NCI-H1436 (cell line): ENCODE measurements at places on chromosomes 6 and 20.

DNA sequence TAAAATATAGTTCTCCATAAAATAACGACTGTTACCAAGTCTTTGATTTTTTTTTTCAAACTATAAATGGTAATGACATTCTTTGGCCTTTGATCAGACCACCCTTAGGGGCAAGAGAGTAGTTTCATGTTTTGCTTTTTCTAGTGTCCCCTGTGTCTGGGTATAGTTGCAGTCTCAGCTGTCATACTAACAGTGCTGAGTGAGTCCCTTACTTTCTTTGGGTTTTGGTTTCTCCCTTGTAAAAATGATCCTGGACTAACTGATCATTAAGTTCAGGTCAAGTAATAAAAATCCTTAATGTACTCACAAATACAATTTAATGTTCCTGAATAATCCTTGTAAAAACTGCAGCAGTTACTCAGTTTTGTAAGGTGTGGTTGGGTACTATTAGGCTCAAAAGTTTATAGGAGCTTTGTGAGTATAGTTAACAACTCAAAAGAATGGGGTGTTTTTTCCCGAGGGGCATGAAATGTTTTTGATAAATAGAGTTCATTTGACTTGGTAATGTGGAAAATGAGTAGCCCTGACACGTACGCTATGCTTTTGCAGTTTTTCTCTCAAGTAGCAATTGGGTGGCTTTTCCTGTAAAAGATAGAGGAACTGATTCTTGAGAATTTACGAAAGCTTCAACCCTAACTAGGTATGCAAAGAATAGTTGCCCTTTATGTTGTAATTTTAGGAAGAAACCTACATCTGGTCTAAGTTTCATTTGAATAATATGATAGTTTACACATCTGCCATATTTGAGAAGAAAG, 6.2 kb downstream of the PTPN1 start:
- DNase-seq = no peak

DNA sequence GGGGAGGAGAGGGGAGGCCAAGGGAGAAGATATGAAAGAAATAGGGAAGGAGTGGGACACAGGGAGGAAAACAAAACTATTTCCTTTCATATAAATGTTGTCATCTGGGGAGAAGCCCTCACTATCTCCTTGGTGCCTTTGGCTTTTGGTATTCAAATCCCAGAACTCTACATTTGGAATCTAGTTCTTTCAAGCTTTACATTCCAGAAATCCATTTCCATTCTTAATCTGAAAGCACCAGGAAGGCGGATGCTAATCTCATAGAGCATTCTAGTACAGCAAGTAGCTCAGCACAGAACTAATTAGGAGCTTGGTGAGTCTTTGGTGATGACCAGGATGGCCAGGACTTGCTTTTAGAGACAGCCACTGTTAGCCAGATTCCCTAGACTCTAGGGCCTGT, 177.9 kb downstream of the KIF16B start:
- DNase-seq = no peak

DNA sequence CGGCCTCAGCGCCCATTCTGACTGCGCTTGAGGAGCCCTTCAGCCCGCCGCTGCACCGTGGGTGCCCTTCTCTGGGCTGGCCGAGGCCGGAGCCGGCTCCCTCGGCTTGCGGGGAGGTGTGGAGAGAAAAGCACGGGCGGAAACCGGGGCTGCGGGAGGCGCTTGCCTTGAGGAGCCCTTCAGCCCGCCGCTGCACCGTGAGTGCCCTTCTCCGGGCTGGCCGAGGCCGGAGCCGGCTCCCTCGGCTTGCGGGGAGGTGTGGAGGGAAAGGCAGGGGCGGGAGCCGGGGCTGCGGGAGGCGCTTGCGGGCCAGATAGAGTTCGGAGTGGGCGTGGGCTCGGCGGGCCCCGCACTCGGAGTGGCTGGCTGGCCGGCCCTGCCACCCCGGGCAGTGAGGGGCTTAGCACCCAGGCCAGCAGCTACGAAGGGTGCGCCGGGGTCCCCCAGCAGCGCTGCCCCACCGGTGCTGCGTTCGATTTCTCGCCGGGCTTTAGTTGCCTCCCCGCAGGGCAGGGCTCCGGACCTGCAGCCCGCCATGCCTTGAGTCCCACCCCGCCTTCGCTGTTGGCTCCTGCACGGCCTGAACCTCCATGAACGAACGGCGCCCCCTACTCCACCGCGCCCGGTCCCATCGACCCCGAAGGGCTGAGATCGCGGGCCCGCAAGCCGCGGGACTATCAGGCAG, 45.7 kb upstream of the MCUR1 start:
- DNase-seq = no peak

DNA sequence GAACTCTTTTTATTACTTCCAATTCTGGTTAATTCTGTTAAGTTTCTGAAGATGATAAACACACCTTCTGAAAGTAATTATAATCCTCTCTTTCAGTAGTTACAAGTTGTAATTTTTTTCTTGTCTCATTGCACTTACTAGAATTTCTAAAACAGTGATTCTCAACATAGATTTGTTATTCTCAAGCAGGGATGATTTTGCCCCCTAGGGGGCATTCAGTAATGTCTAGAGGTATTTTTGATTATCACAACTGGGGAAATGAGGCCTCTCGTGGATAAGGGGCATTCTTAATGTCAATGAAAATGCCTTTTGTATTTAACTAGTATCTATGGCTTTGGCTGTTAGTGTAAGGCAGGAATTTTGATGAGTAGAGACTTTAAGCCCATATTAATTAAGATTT, 39.4 kb upstream of the MAFB start:
- no peak for DNase-seq

DNA sequence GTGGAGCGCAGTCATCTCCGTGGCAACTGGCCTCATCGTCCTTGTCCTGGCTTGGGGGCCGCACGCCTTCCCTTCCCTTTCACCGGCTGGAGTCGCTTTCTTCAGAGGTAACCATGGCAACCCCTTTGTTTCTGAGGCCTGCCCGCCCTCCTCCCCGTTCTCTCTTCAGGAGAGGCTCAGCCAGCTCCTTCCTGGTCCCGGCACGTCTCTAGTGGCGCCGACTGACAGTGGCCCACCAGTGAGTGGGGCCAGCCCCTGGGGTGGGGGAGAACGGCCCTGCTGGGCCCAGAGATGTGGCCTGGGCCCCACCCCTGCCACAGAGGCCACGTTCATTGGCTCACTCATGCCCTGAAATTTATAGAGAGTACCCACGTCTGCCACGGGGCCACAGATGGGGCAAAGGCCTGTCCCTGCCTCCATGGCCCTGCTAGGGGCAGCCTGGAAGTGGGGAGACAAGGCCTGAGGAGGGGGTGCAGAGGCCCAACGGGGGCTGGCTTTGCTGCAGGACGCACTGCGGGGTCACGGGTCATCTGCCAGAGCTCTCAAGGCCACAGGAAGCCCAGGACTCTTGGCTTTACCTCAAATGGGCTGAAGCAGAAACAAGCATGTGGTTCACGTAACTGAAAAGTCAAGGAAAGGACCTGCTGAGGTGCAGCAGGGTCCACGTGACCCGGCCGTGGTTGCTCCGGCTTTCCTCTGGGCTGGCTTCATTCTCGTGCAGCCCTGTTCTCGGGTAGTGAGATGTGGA, 1.4 kb upstream of the OSBPL2 start:
- DNase-seq = peak; percentile 44

DNA sequence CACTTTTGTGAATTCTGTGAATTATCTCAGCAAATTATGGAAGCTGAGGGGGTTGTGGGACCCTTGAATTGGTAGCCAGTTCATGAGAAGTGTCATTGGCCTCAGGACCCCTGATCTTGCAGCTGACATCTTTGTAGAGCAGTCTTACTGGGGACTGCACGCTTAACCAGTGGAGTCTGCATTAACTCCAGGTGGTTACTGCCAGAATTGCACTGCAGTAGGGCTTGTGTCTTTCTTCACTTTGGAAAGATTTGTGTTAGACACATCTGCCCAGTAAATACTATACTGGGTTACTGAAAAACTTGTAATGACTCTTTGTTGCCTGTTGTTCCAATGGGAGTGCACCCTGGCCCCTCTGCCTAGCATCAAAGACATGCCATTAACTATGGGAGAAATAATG, 21.2 kb upstream of the CDKN1A start:
- DNase-seq = no peak

GRCh38 chr6:49464691-49465090, 1.5 kb downstream of the CENPQ start:
- DNase-seq = no peak

GRCh38 chr6:120451508-120451907, 882.8 kb downstream of the TBC1D32 start:
- DNase-seq = no peak

- DNase-seq = no peak
Observed at GRCh38 chr6:98847779-98848538, 13.6 kb downstream of the POU3F2 start.

DNA sequence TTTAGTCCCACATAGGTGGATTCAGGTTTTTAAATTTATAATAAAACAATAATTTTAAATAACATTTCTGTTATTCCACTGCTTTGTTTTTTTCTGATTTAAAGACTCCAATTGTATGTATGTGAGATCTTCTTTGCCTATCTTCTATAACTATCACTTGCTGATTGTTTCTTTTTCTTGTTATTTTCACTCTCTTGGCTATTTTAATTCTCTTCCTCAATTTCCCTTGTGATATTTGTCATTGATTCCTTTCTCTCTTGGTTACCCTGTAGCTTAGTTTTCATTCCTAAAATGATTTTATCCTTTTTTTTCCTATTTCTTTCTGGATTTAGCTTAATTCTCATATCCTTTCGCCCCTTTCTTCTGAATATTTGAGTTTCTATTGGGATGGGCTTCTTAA, 227.3 kb upstream of the TENT5A start:
- DNase-seq = no peak

DNA sequence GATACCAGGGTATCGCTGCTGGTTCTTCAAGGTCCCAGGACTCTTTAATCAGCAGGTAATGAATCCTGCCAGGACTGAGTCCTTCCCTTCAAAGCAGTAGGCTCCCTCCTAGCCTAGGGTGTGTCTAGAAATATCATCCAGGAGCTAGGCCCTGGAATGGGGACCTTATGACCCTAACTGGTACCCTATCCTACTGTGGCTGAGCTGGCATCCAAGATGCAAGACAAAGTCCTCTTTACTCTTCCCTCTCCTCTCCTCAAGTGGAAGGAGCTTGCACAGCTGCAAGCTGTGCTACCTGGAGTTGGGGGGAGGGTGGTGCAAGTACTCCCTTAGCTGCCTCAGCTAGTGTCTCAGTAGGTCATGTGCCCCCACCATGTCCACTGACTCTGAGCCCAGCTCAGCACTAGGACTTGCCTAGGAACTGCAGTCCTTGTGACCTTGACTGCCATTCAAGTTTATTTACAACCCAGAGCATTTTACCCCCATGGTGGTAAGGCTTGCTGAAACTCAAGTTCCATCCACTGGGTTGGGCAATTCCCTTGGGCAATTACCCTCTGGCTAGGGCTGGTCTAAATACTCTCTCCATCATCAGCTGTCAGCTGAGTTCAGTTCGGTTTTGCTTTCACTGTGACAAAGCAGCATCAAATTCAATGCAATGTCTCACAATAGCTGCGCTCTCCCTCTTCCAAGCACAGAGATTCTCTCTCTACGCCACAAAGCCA, 48.4 kb upstream of the TOP1 start:
- DNase-seq = no peak

DNA sequence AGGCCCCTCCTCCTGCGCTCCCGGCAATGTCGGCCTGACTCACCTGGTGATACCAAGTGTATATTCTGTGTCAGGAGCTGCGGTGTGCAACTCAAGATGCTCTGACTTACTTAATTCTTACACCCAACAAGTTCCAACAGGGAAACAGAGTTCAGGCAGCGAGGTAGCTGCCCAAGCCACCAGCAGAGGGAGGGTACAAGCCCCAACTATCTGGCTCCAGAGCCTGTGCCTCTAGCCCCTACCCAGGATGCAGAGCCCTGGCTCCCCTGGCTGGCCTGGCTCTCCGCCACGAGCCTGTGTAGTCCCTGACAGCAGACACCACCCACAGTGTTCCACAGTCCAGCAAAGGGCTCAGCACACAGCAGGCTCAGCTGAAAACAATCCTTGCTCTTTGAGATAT, 34.9 kb downstream of the C20orf203 start:
- no peak for DNase-seq

GRCh38 chr6:30979141-30979540, 4.4 kb upstream of the MUC21 start:
- DNase-seq = no peak

GRCh38 chr6:47727391-47727790, 29.0 kb downstream of the ADGRF4 start:
- no peak for DNase-seq

- no peak for DNase-seq
Observed at GRCh38 chr20:18019068-18019467, 38.6 kb downstream of the OVOL2 start.

GRCh38 chr6:2876210-2877056, 26.7 kb downstream of the SERPINB9 start:
- DNase-seq = no peak

- no peak for DNase-seq
Observed at GRCh38 chr6:155519176-155519738, 63.6 kb upstream of the NOX3 start.

DNA sequence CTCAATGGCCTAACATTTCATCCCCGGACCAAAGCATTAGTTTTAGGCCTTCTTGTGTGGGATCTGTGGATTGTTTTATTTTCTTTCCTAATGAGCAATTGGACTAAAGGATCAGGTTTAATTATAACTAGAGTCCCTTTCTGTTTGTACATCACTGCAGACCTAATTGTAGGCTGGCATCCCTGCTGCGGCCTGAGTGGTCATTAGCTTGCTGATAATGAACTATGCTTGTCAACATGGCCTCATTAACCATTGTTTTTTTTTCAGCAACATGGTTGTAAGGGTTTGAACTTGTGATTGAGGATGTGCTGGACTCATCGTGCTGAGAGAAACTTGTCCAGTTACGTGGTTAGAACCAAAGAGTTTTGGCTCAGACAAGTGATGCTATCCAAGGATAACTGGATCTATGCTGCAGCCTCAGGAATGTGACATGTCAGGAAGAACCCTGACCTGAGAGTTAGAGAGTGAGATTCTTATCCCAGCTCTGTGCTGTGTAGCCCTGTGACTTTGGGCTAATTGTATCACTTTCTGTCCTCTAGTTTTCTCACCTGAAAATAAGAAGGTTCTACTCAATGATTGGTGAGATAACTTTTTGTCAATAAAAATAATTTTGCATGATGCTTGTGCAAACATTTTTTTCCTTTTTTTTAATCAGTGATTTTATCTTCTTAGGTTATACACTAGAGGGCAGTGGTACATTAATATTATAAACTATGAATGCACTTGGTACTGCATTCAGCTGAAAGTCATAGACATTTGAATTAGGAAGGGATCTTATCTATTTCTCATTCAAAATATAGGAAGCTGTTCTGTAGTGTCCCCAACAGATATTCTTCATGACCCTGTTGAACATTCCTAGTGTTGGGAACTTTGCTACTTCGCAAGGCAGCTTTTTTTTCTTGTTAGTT, 140.9 kb downstream of the RNF144B start:
- peak; percentile 61 for DNase-seq

- peak; percentile 30 for DNase-seq
Observed at GRCh38 chr6:5851261-5851757, 155.4 kb downstream of the NRN1 start.

GRCh38 chr20:58538752-58539151, 23.6 kb upstream of the APCDD1L start:
- DNase-seq = no peak
